ENCODE measurements at places on chromosomes 11 and 22.

- no peak for DNase-seq
These were observed 35.0 kb downstream of the MAFF start for GRCh38 chr22:38236786-38237185.

DNA sequence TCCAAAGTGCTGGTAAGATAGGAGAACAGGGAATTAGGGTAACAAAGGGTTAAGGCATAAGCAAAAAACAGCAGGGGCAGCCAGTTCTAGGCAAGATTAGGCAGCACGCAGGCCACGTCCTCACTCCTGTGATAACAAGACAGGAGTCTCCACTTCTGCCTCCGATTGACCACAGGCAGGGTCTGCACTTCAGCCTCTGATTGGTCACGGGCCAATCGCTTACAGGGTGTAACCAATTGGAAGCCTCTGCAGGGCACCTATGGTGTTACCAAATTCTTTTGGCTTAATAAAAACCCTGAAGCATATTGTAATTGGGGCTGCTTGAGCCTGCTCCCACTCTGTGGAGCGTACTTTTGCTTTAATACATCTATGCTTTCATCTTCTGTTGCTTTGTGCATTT lies 12.2 kb upstream of the GSTP1 start:
- no peak for DNase-seq

GRCh38 chr11:18608376-18608775 lies 8.8 kb downstream of the MISFA start:
- DNase-seq = no peak

DNA sequence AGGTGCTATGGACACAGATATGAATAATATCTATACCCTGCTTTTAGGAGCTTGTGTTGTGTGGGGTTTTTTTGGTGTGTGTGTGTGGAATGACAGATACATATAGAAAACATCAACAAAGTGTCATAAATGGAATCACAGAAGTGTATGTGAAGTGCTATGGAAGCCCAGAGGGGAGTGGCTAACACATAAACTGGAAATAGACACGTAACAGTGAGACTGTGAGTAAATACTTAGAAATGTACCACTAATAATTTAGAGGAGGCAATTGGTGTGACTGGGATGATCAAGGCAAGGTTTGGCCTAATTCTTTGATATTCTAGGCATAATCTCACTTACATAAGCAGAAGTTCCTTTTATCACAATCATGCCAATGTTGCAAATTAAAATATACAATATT lies 169.3 kb upstream of the TENM4 start:
- DNase-seq = no peak

GRCh38 chr11:19432370-19433061 lies 191.8 kb upstream of the E2F8 start:
- DNase-seq = no peak

DNA sequence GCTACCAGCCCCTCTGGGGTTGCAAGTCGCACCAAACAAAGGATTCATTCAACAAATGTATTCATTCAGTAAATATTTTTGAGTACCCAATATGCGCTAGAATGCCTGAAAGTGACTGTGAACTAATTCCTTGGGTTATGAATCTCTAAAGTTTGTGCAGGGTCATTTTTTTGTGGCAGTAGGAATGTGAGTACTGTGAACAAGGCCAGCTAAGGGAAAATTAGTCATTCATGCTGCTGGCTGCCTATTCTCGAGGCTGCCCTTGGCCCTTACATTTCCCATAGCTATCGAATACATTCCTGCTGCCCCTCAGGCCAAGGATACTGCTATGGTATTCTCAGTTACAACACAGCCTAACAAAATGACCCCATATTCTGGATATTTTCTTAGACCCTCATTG lies 141.6 kb downstream of the TRPC6 start:
- DNase-seq = no peak

- DNase-seq = no peak
These were observed 176.9 kb downstream of the GRIA4 start for GRCh38 chr11:105786741-105787140.

DNA sequence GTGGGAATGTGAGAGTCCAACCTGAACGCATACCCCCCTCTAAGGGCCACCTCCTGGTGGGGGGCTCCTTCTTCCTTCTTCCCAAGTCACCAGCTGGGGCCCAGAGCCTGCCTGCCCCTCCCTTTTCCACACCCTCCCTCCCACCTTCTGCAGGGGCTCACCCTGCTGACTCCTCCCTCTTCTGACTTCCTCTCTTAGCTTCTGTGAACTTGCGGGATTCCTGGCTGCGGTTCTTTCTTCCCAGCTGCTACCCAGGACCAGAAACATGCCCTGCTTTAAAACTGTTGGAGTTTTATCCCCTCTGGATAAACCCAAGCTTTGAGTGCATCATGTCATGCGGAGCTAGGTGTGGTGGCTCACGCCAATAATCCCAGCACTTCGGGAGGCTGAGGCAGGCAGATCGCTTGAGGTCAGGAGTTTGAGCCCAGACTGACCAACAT lies 10.2 kb downstream of the LRRC74B start:
- no peak for DNase-seq

- DNase-seq = no peak
These were observed 59.5 kb downstream of the CDKN1C start for GRCh38 chr11:2825889-2826678.

- no peak for DNase-seq
These were observed 146.0 kb upstream of the SEZ6L start for GRCh38 chr22:26023104-26023775.

DNA sequence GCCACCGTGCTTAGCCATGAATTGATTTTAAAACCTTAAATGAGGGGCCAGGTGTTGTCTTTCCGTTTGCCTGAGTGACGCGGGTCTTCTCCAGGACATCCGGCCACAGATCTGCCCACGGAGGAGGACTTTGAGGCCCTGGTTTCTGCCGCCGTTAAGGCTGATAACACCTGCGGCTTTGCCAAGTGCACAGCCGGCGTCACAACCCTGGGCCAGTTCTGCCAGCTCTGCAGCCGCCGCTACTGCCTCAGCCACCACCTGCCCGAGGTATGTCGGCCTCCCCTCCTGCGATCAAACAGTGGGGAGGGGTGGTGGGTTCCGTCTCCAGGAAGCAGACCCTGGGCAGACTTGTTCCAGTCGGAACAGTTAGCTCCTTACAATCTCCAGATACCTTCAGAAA lies 34.4 kb downstream of the IGHMBP2 start:
- peak; percentile 50 for DNase-seq

DNA sequence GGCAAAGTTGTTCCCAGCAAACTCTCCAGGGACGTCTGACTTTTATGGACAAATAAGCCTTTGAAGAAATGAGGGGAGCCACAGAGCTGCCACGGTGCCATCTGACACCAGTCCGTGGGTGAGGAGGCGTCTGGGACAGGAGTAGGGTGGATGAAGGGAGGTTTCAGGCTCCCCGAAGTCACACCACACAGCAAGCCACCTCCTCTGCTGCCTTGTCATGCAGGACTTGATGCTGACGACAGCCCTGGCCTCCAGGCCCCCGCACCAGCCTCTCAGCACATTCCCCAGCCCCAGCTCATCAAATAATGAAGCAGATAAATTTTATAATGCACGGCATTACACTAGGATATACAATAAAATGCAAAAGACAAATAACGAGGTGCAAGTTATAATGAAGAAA lies 156.5 kb downstream of the CEP164 start:
- DNase-seq = no peak

GRCh38 chr22:39092111-39092862 lies 4.8 kb upstream of the APOBEC3H start:
- no peak for DNase-seq

GRCh38 chr22:42179616-42180015 lies 49.0 kb upstream of the CYP2D6 start:
- no peak for DNase-seq

DNA sequence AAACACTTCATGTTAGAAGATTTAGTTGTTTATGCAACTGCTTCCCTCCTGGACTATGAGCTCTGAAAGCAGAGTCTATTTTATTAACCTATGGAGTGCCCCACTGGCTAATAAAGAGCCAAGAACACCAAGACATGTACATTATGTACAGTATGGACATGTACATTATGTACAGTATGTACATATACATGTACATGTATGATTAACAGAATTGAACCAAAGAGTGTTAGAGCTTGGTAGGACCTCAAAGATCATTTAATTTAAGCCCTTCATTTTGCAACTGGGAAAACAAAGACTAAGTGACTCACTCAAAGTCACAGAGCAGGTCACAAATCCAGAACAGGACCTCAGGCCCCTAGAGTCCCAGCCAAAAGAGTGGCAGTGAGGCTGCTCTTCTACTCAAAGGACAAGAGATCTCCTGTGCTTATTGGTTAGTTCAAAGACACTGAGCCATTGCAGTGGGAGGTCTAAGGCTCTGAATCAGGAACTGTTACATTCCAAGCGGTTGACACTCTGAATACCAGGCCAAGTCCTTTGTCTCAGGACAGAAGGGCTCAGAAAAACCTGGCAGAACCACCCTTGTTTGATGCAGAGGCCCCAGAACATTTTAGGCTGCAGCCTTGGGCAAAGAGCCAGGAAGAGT lies 103.8 kb downstream of the FAM168A start:
- DNase-seq = no peak

GRCh38 chr11:82988936-82989627 lies 82.6 kb downstream of the RAB30 start:
- DNase-seq = no peak

GRCh38 chr11:59773083-59773440 lies 17.9 kb downstream of the STX3 start:
- no peak for DNase-seq

- DNase-seq = no peak
These were observed 1059.6 kb upstream of the RAG2 start for GRCh38 chr11:37657645-37658044.

DNA sequence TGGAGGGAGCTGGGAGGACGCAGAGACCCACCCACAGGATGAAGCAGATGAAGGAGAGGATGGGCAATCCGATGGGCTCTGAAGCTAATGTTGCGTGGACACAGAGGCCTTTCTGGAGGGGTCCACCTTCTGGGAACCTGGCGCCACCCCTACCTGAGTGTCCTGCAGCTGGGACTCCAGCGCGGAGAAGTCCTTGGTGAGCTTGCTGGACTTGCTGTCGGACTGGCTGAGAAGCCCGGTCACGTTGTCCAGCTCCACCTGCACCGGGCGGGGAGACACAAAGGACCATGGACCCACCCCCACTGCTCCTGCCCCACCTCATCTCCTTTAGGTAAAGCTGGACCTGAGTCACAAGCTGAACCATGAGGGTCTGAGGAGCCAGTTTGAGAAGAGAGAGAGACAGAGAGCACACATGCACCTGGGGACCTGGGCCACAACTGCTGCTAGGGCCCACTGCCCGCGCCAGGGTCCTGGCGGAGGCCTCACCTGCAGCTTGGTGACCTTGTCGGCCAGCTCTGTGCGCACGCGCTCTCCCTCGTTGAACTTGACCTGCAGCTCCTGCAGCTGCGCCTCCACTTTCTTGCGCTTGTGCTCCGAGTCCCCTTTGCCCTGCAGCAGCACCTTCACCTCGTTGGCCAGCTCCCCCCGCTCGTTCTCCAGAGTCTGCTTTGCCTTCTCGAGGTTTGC lies 40.8 kb downstream of the APOL1 start:
- no peak for DNase-seq

GRCh38 chr11:1748636-1749394 lies 1.6 kb downstream of the IFITM10 start:
- DNase-seq = peak; percentile 54

- DNase-seq = no peak
These were observed 23.6 kb downstream of the ADM start for GRCh38 chr11:10328314-10329098.

DNA sequence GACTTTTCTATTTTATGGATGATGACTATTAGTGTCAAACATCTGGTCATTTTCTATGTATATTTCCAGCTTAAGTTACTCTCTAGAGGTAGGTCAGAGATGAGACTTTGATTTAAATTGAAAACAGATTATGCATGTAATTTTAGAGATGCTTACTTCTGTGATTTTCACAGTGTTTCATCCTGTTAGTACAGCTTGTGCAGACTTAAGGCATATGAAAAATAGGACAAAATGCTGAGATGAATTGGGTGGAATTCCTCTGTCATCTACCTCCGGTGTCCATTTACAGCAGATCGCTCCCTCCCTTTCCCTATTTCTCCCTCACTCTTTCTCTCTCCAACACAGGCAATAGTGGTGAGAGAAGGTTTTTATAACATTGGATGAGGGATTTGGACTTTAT lies 14.1 kb downstream of the JAM3 start:
- no peak for DNase-seq

- no peak for DNase-seq
These were observed 75.8 kb downstream of the GGTLC2 start for GRCh38 chr22:22720201-22720723.

DNA sequence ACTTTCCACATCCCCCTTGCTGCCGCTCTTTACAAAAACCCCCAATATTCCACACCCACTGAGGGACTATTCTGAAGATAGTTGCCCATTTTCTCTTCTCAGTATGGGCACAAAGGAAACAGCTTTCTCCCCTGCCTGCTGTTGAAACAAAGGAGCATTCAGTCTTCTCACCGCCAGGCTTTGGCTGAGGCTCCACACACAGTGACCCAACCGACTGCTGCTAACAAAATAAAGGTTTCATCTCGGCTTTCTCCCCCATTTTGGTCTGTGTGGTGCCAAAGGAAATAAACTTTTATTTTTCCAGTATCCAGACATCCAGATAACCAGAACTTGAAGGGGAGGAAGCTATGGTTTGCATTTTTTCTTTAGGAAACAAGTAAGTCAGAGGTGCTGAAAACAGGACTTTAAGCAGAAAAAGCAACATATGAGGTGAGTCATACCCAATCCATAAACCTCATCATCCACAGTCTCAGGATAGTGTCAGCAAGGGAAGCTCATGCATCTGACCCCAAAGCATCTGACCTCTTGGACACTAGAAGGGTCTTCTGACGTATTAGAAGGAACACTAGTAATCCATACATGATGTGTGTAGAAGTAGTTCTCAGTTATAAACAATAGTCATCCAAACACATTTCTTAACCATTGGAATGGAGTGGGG lies 6.4 kb downstream of the CLMP start:
- no peak for DNase-seq

DNA sequence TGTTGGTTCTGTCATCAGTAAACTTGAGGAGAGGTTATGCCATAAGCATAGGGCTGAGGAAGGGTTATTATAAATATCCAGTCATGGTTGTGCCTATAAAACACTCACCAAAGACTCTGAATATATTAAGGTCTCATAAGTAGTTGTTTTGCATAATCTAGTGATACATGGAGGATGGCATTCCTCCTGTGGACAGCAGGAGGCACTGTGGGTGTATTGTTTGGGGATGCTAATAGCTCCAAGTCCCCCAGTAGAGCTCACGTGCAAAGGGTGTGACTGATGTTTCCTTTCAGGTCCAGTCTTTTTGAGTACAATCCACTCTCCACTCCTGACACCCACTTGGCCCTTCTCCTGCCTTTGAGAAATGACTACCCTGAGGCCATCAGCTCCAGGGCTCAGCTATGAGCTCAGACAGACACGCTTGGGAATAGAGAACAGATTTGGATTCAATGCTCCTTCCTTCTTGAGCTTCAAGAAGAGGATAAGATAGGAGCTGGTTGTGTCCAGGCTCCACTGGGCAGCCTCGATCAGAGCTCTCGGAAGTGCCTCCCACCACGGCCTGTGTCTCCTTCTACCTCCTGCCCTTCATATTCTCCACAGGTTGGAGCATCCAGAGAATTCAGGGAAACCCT lies 85.2 kb upstream of the IGLL5 start:
- no peak for DNase-seq

GRCh38 chr11:1674173-1675131 lies 22.5 kb upstream of the KRTAP5-6 start:
- no peak for DNase-seq

Measured in RWPE2 (cell line).